ENCODE measurements at places on chromosomes 6 and 20.
A peak's percentile ranks its signal among the peaks of the same experiment; 100 is the strongest.

GRCh38 chr6:135451617-135452190 is 45.8 kb downstream of the AHI1 start:
- DNase-seq, result no peak

DNA sequence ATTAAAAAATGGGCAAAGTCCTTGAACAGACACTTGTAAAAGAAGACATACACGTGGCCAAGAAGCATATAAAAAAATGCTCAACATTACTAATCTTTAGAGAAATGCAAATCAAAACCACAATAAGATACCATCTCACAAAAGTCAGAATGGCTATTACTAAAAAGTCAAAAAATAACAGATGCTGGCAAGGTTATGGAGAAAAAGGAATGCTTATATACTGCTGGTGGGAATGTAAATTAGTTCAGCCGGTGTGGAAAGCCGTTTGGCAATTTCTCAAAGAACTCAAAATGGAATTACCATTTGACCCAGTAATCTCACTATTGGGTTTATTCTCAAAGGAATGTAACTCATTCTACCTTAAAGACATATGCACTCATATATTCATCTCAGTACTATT is 166.6 kb downstream of the KHDC1L start:
- DNase-seq, result no peak

GRCh38 chr20:48740712-48741111 is 87.1 kb downstream of the PREX1 start:
- DNase-seq, result no peak

DNA sequence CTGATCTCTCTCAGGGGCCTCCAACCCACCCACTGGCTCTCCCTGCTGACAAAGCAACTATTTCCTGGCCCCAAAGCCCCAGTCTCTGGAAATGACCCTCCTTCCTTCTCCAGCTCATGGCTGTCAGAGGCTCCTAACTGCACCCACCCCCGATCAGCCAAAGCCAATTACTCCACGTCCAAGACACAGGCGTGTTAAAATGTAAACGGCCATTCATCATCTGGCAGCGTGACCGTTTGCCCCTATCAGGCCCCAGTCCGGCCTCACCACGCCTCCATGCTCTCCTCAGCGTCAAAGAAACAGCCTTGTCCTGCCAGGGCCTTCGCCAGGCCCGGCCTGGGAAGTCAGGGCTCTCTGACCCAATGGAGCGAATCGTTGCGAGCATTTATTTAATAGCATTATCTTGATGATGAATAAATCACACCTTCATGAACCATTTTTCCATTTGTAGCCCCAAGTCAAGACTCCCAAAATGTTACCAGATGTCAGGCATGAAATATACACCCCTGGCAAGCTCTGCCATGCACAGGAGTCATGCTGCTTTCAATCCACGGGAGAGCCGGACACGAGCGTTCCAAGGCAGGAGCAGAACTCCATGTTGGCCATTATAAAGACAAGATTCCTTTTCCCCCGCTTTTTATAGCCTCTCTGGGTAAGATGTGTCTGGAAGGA is 17.7 kb downstream of the RIPOR3 start:
- no peak for DNase-seq

DNA sequence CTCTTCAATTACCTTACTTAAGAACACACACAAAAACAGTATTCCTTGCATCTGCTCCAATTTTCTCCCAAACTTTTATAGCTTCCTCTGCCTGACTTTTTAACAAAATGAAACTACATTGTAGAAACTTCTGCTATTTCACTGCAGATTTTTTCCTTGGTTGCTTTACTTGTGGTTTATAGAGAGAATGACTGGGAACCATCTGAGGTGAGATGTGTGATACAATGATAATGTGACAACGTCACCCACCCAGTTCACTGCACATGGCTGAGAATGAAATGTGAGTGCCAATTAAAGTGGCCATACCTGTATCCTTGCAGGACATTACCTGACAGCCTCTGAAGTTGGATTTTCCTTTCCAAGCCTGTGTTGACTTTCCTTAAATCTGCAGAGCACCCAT is 258.4 kb downstream of the CD83 start:
- DNase-seq, result peak; percentile 43

DNA sequence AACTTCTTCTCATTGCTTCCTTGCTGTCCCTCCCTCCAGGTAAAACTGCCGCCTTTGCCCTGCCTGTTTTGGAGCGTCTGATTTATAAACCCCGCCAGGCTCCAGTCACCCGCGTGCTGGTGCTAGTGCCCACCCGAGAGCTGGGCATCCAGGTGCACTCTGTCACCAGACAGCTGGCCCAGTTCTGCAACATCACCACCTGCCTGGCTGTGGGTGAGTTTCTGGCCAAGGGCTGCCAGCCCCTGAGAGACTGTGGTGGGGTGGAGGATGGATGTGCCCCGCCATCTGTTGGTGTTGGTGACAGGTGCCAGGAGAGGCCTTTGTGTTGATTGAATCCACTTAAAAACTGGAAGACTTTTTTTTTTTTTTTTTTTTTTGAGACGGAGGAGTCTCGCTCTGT is 9.5 kb downstream of the DDX27 start:
- DNase-seq, result no peak

DNA sequence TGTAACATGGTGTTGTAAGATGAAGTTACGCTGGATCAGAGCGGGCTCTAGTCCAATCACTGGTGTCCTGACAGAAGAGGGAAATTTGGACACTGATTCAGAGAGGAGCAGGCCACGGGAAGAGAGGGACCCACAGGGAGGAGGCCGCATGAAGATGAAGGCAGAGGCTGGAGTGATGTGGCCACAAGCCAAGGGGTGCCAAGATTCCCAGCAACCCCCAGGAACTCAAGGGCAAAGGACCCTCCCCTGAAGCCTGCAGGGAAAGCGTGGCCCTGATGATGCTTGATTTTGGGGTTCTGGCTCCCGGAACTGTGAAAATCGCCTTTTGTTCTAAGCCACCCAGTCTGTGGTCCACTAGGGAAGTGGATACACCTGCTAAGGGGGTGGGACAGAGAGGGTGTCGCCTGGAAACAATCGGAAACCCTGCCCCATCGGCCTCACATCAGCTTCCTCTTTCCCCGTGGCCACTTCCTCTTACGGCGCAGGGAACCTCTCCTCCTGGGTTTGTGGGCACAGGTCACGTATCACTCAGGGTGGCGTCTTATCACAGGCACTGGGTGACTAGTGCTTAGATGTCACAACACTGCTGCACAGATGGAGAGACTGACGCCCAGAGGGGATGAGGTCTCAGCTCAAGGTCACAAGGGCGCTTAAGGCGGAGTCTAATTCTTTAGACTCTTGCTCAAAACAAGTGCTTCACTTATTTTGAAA is 58.0 kb downstream of the SULF2 start:
- DNase-seq, result peak; percentile 58

GRCh38 chr6:19692506-19693298 is 144.5 kb upstream of the ID4 start:
- DNase-seq, result no peak

DNA sequence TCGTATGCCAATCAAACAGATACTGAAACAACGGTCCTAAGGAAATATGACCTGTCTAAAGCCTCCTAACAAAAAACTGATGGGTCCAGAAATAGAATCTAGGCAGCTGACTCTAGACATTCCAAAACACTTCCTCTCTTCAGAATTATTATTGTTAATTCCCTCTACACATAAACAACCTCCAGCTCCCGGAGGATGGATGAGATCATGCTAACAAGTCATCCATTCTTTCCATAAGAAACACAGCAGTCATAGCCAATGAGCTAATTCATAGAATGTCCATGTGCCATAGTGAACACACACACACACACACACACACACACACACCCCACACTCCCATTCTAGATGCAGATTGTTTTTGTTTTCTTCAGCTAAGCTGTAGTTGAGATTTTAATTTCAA is 44.3 kb downstream of the HDGFL1 start:
- no peak for DNase-seq

DNA sequence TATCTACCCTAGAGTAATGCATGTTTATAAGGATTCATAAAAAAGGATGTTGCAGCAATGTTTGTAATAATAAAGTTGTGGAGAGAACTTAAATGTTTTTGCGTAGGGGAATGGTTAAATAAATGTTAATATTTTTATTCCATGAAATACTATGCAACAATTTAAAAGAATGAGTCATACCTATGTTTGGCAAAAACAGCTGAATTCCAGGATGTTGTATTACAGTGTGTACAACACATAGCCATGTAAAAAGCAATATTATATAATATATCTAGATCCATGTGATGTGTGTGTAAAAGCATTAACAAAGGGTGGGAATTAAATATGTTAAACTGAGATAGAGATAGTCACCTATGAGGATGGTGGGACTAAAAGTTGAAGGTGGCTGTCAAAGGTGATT is 21.1 kb upstream of the PKIB start:
- no peak for DNase-seq

GRCh38 chr20:57851025-57851682 is 141.3 kb upstream of the PMEPA1 start:
- DNase-seq, result no peak
